Activated naive CD4-positive, alpha-beta T cell (primary cell): ENCODE measurements at places on chromosomes 13 and 19.

DNA sequence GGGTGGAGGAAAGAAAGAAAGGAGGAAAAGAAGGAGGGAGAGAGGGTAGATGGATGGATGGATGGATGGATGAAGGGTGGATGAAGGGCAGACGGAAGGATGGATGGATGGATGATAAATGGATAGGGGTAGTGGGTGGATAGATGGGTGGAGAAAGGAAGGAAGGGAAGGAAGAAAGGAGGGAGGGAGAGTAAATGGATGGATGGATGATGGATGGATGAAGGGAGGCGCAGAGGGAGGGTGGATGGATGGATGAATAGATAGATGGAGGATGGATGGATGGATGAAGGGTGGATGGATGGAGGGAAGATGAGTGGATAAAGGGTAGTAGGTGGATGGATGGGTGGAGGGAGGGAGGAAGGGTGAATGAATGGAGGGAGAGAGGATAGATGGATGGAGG, 41.2 kb downstream of the CPAMD8 start:
- no peak for DNase-seq

DNA sequence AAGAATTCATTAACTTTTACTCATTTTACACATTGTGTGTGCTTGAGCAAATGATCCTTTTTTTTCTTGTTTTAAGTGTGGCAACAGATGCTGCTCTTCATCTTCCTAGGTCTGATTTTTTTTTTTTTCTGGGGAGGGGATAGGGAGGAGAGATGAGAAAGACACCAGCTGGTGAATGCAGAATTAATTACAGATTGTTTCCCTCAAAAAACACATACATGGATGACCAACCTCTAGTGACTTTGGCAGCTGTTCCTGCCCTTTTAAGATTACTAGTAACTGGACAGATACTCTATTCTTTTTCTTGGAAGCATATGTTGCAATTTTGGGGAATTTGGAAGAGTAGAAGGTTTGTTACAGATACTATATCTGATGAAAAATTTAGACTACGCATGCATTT, 103.6 kb upstream of the MYO16 start:
- DNase-seq, result no peak

DNA sequence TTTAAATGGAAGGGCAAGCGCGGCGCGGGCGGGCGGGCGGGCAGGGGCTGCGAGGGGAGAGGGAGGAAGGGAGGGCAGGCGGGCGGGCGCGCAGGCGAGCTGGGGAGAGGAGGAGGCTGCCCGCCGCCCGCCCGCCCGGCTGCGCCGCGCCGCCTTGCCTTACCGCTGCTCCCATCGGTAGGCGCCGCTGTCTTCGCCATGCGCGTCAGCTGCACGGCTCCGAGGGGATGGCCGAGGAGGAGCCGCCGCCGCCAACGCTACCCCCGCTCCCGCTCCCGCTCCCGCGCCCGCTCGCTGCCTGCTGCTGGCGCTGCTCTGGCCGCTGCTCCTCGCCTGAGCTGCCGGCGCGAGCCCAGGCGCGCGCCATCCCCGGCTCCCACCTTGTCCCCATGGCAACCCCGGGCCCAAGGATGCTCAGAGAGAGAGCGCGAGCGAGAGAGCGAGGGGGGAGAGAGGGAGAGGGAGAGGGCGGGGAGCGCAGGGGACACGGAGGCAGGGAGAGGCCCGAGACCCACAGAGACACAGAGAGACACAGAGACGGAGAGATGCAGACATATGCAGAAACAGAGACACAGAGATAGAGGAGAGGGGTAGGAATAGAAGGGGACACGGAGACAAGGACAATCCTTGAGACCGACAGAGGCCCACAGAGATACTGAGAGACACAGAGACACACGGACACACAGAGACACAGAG, 40.3 kb downstream of the DEDD2 start:
- no peak for DNase-seq

GRCh38 chr13:39712626-39713025, 57.2 kb downstream of the COG6 start:
- DNase-seq, result no peak

DNA sequence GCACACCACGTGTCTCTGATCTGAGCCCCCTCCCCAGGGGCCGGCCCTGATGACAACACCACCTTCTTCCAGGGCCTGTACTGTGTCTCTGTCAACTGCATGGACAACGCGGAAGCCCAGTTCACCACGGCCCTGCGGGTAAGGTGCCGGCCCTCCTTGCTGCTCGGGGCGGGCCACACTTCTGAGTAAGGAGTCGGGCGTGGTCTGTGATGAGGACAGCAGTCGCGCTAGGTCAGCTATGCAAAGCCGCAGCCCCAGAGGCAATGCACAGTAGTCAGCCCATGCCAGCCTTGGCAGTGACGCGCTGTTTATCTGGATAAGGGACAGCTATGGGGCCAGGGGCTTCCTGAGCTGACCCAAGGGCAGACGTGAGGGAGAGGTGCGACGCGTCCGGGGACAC, 24.6 kb downstream of the MAU2 start:
- no peak for DNase-seq

DNA sequence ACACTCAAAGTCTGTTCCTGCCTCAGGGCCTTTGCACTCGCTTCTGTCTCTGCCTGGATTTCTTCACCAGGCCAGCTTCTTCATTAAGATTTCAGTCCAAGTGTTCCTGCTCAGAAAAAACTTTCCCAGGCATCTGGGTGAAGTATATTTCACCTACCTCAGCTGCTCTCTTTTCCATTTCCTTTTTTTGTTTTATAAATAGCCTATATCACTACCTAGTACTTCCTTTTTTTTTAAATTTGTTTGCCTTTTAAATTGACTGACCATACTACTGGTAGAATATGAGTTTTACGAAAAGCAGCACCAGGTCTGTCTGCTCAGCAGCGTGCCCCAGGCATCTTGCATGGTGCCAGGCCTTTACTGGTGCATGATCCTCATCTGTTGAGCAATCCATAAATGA, 1064.4 kb downstream of the UQCRFS1 start:
- DNase-seq, result no peak

- DNase-seq, result no peak
Measured at GRCh38 chr19:36023432-36023831, 9.2 kb downstream of the CLIP3 start.

DNA sequence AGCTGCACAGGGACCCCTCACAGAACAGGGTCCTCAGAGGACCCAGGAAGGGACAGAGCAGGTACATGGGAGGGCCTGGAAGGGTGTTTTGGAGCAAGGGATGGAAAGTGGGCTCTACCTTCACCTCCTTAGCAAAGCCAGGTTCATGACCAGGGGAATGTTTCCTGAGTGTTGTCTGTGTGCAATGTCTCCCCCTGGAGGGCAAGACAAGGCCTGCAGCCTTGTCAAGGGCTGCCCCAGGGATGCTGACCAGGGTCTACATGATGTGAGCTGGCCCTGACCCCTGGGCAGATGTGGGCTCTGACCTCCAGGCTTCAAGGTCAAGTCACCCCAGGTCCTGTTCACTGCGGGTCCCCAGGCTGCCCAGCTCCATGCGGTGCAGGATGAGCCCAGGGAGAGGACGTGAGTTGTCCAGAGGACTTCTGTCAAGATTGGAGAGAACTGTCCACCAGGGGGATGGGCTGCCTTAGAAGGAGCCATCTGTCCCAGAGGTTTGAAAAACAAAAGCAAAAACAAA, 1.0 kb upstream of the CEACAM1 start:
- DNase-seq, result peak; percentile 38

GRCh38 chr19:6374711-6375410, 872 bp downstream of the PSPN start:
- DNase-seq, result no peak

DNA sequence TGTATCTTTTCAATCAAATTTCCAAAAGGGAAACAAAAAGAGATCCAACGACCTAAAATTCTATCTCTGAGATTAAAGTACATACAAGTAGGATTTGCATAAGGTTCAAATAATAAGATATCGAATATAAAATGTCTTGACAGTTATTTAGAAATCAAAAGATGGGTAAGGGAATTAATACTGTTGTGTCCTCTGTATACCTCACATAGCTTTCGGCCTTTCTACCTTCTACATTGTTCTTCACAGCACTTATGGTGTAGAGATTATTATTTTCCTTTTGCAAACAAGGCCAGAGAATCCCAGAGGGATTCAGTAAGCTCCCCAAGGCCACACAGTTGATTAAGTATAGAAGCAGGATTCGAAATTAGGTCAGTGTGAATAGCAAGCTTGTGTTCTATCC, 403.6 kb downstream of the SPRY2 start:
- DNase-seq, result no peak

GRCh38 chr19:14005349-14006084, 603 bp downstream of the RFX1 start:
- DNase-seq, result peak; percentile 69

GRCh38 chr13:112820318-112820717, 130.5 kb downstream of the ATP11A start:
- DNase-seq, result no peak

DNA sequence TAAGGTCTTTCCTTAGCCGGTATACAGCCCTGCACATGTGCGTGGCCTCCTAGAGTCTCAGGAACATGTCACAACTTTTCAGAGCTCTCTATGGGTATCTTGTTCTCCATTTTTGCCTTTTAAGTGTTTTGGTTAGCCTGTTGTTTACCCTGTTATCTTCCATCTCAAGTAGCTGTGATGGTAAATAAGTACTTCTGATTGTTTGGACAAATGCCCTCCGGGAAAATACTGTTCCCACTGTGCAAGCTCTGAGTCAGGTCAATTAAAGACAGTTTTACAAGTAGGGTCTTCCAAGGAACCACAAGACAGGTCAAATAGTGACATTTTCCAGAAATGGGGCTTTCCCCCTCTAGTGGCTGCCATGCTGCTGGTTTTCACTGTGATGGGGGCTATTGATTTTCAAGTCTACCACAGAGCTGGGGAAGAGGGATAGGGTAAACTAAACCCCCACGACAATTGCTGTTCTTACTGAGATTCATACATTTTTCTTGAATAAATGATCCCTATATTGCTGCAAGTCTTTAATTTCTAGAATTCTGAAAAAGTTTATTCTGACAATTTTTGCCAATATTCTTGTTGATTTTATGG, 109.5 kb downstream of the TM9SF2 start:
- DNase-seq, result no peak

DNA sequence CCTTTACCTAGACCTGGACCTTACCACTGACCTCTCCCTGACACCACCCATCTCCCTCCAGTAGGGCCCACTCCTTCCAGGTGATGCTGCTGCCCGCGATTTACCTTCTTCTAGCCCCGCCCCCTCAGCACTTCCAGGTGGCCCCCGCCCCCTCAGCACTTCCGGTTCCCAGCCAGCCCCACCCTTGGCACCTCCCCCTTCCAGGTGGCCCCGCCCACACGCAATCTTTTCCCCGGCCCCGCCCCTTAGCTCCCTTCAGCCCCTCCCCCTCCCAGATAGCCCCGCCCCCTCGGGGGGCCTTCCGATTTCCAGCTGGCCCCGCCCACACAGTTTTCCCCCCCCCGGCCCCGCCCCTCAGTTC, 586 bp downstream of the LIG1 start:
- DNase-seq, result peak; percentile 91

- DNase-seq, result no peak
Measured at GRCh38 chr19:30969591-30969990, 379.6 kb downstream of the TSHZ3 start.

DNA sequence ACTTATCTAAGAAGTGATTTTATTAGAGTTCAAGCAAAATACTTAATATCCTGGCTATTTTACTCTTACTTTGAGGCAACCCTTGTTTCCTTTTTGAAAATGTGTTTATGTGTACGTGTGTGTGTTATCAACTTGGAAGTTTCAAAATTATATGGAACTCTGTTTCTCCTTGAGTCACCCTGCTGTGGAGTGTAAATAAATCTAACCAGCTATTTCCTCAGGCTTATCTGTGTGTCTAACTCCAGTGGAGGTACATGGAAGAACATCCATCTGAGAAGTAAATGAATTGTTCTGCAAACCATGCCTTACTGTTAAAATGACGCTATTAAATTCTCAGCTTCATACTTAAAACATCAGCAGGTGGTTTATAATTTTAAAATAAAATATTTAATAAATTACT, 583.4 kb upstream of the SLITRK5 start:
- no peak for DNase-seq

- DNase-seq, result peak; percentile 77
Measured at GRCh38 chr19:8578642-8579265, 1.5 kb upstream of the MYO1F start.

DNA sequence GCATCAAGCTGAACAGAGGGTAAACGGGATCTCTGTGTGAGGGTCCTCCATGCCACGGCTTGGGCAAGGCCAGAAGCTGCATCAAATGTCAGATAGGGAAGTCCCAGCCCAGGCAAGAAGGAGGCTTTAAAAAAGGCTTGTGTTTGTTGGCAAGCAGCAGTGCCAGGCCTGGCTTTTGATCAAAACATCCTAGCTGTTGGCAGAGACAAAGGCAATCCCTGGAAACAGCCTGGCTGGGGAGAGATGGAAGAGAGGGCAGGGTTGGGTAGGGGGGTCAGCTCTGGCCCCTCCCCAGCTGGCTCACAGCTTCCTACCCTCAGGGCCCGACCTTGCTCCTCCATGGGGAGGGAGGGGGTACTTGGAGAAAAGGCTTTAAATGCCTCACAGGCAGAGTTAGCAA, 61.8 kb upstream of the KCTD15 start:
- no peak for DNase-seq

DNA sequence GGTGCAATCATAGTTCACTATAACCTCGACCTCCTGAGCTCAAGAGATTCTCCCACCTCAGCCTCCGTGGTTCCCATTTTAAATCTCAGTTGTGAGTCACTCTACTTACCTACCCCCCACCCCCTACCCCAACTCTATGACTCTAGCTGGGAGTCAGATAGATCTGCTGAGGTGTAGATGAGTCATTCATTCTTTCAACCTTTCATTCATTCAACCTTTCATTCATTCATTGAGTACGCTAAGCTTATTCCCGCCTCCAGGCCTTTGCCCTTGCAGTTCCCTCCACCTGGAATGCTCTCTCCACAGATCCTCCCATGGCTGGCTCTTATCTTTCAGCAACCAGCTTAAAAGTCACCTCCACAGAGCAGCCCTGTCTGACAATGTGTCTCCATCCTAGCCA, 1.1 kb upstream of the MAST1 start:
- DNase-seq, result no peak

DNA sequence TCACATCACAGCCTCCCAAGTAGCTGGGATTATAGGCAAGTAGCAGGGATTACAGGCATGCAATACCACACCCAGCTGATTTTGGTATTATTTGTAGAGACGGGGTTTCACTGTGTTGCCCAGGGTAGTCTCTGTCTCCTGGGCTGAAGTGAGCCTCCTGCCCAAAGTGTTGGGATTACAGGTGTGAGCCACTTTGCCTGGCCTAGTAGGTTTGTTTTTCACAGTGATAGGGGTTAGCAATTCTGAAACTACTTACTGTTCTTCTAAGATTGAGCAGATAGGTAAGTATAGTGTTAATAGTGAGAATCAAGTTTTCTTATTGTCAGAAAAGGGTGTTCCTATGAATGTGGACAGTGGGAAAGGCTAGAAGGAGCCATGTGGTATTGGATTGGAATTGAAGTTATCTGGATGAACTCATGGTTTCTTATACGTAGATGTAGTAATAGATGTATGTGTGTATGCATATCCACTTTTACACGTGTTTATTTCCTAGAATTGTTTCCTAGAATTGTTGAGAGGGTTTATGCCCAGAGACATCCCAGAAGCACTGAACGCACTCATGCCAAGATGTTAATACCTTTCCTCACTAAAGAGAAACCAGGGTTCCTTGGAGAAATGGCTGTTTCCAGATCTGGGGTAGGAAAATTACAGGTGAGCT, 49.1 kb downstream of the SAE1 start:
- DNase-seq, result no peak

- DNase-seq, result peak; percentile 80
Measured at GRCh38 chr19:1812426-1813191, 533 bp upstream of the ATP8B3 start.
